ENCODE measurements at places on chromosomes 5 and 9.

- peak; percentile 86 for DNase-seq
Measured at GRCh38 chr9:99411068-99411467, 189.0 kb downstream of the SEC61B start.

DNA sequence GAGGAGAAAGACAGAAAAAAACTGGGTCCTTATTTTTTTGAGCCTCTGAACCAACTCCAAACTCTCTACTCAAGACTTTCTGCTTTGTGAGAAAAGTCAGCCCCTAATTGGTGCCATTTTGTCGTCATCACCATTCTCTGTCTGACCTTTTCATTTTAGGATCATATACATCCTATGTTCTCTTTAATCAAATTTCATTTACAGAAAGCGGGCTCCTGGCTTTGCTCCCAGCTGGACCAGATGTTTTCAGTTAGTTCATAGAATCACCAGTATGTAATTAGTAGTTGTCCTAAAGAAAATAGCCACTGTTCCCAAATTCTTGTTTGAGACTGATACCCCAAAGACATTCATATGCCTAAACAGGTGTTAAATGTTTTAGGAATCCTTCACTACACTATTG lies 28.6 kb upstream of the SLCO4C1 start:
- DNase-seq: no peak

- peak; percentile 48 for DNase-seq
Measured at GRCh38 chr9:551986-552929, 289.2 kb upstream of the DMRT1 start.

- peak; percentile 53 for DNase-seq
Measured at GRCh38 chr9:114769624-114770023, 36.2 kb downstream of the TNFSF15 start.

Measured in M059J (cell line).